ENCODE measurements at places on chromosomes 13 and 19. TPM values are rescaled to one million over a fixed set of nuclear protein-coding genes. Genes with fewer than 3 reads are reported as not detected.

DNA sequence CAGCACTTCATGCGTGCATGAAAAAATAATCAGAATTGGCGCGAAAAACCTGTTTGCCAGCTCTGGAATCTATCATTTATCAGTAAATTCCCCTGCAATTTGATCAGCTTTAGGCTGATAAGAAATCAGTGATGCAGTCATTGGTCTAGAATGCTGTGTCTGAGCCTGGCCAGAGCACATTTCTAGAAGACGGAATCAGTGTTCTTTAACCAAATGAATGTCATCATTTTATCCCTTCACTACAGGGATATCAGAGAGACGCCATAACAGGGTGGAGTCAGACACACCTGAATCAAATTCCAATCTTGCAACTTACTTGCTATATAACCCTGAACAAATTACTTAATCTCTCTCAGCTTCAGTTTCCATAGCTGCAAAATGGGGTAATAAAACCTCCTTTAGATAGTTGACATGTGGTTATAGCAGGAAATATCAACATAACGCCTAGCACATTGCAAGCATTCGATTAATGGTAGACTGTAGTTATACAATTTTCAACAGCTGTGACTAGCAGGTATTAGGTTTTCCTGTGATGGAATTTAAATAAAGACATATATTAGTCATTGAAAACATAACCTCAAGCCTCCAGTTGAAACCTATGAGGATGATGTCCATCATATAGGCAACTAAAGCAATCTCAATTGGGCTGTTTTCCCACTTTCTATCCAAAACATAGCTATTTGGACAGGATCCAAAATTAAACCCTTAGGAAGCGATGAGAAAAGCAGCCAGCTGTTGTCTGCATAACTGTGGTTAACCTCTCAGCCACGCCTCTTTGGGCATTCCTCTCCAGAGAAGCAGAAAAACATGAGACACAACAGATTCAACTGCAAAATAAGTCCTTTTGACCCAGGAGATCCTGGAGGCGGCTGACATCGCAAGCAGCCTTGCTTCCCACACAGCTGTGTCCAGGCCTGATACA is 51.6 kb upstream of the UBL3 start:
- no peak for DNase-seq

Gene FFAR2
- total RNA-seq = 0.16 TPM

DNA sequence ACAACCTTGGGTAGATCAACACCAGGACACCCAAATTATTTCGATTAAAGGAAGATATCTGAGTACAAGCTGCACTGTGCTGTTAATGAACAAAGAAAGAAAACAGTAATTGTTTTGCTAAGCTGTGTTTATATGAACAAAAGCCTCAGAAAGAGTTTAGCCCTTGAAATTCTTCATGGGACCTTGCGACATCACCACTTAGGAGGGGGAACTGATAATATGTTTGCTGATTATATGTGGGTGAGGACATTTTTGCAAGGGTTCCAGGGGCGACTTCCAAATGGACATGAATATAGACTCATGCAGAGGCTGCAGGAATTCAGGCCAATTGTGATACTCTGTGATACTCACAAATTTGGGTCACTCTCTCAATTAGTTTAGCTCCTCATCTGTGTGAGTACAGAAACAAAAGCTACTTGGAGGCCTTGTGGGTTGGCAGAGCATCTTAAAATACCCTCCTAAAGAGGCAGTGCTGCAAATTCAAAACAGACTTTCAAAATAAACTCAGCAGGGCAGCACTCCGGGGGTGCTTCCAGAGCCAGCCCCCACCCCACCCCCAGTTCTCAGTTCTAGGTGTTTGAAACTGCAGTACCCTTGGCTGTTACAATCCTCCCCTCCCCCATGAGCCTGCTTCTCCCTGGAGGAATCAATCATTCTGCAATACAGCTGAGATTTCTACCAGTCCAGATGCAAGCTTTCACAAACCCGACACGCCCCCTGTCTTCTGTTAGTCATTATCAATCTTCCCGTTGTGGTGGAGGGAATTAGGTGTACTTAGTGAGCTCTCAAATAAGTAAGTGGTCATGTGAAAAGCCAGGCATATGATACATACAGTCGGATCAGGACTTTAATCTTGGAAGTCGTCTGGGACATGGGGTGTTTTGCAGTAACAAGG is 97.0 kb upstream of the MBNL2 start:
- no peak for DNase-seq

Gene CDC42EP5
- 16.3 TPM for total RNA-seq

- peak; percentile 21 for DNase-seq
Observed at GRCh38 chr13:46698910-46699460, 98.0 kb downstream of the ESD start.

DNA sequence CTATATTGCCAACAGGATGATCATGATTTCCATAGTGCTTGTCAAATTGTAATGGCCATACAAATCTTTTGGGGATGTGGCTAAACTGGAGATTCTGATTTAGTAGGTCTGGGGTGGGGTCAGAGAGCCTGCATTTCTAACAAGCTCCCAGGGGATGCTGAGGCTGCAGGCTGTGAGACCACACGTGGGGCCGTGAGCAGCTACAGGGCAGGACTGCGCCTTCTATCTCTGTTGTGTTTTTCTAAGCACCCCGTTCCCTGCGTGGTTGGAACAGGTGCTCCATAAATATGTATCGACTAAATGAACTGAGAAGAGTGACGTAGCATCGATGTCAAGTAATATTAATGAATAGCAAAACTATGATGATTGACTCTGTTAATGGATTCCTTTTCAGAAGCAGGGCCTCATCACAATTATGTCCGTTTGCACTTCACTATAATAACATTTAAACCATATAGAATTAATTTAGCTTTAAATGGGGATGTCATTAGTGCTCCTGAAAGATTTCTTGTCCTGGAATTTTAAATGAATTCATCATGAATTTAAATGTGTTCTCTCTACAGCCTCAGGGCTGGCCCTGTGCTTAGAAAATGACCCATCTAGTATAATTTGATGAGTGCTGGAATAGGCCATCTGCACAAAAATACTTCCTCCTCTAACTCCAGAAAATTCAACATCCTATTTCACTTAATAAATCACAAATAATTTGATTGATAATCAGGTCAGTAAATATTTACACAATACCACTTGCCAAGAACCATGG is 51.7 kb upstream of the SIAH3 start:
- no peak for DNase-seq

GRCh38 chr19:18093439-18094161 is 4.0 kb upstream of the MAST3 start:
- no peak for DNase-seq

Gene SHISA2
- 0.09 TPM for total RNA-seq

GRCh38 chr19:46546194-46546896 is 50.7 kb upstream of the PNMA8B start:
- no peak for DNase-seq

Gene CRYL1
- total RNA-seq = 20.2 TPM

Gene SH3GL1
- 15.7 TPM for total RNA-seq

GRCh38 chr13:44895953-44896335 is 93.3 kb downstream of the NUFIP1 start:
- DNase-seq = no peak

DNA sequence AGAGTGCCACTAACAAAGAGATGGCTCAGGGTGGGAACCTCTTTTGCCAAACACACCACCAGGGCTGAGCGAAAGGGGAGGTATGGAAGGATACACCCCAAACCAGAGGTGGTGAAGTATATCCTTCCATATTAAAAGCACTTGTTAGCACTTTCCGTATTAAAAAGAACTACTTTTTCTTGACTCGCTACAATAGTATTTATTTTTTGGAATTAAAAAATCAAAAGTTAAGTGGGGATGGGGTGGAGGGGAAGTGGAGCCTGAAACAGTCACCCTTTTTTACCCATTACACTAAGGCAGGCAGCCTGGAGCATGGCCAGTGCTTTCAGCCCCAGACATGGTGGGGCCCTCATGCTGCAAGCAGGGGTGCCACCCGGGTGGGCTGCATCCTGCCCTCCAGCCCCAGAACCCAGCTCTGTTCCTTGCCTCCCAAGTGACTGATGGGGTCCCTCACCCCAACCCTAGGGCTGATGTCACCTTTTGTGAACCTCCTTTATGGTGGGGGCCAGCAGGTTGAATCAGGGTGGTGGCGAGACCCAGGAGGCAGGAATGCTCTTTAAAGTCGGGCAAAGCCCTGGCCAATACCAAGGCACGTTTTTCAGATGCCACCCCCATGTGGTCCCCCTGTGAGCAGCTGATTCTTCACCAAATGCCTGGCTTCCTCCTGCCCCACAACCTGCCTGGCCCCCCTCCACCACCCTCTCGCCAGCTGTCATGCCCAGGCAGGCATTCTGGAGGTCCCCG is 31.0 kb downstream of the LYL1 start:
- DNase-seq = no peak

Measured in heart left ventricle (tissue), 16 donors.